ENCODE measurements at places on chromosomes 2 and 18. TPM values are rescaled to one million over a fixed set of nuclear protein-coding genes. Genes with fewer than 3 reads are reported as not detected.

The HNRNPLL gene
- 79.9 TPM for total RNA-seq

GRCh38 chr2:198712485-198712884 is 745.3 kb downstream of the SATB2 start:
- DNase-seq = no peak

GRCh38 chr2:80075719-80076118 is 228.8 kb downstream of the LRRTM1 start:
- no peak for DNase-seq

The PPM1G gene
- 163 TPM for total RNA-seq

- DNase-seq = no peak
These were observed 5.6 kb upstream of the ACYP2 start for GRCh38 chr2:54109848-54110247.

The KCNE4 gene
- not detected for total RNA-seq

The EGR4 gene
- total RNA-seq = not detected

- no peak for DNase-seq
These were observed 198.6 kb downstream of the MEMO1 start for GRCh38 chr2:31812051-31812798.

DNA sequence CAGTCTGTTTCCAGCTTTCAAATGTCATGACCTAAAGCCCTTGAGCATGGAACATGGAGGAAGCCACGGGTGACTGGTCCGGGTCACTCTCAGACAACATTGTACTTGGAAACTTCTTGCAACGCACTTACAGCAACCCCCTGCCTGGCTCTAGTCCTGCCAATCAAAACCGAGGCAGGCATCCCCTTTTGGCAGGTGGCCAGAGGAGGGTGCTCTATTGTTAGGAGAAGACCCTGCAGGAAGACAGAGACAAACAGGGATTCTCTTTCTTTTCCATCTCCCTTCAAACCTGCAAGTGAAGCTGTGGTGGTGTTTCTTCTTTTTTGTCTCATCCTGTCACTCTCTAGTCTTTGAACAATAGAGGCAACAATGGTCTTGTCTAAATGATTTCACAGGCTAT is 667.2 kb downstream of the ZEB2 start:
- no peak for DNase-seq

DNA sequence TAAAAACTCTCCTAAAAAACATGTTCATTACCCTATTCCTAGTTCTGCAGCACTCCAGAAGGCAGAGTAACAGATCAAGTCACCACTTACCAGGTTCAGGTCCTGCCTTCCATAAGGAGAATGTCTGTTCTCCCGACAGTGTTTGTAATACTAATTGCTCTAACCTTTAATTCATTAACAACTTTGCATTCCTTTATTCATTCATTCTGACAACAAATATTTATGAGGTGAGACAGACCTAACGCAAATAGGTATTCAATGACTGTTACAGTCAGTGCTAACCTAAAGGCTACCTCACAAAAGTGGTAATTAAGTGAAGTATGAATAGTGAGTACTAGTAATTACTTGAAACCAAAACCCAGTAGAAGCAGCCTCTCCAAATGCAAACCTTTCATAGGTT is 224.0 kb downstream of the AFF3 start:
- DNase-seq = no peak

GRCh38 chr2:168585700-168586099 is 129.6 kb downstream of the CERS6 start:
- DNase-seq = no peak

DNA sequence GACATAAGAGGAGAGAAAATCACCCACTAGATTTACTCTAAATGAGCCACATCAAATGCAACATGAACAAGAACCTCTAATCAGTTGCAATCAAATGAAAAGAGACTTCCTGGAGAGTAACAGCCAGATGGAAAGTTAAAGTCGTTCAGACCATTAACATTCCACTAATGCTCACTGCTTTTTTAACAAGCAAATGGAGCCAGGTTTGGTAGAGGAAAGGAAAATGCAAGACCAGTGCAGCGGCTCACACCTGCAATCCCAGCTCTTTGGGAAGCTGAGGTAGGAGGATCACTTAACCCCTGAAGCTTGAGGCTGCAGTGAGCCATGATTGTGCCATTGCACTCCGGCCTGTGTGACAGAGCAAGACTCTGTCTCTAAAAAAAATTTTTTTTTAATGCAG is 48.5 kb downstream of the CACNB4 start:
- DNase-seq = no peak

The COL4A3 gene
- total RNA-seq = not detected

The CDK5R2 gene
- total RNA-seq = 1.7 TPM

DNA sequence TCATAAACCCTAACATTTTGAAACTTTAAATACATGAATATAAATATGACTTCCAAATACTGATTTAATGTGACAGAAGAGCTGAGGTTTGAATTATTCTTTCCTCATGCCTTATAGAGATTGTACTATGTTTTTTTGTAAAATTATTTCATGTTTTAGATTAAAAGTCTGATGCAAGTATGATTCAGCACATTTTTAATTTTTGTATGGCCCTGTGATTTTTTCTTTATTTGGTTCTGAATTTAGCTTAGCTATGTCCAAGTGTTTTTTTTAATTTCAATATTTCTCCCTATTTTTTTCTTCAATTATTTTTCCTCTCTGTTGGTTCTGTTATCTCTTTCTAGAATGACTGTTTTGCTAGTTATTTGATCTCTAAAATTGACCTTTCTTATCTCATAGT is 552.1 kb downstream of the XIRP2 start:
- DNase-seq = no peak

DNA sequence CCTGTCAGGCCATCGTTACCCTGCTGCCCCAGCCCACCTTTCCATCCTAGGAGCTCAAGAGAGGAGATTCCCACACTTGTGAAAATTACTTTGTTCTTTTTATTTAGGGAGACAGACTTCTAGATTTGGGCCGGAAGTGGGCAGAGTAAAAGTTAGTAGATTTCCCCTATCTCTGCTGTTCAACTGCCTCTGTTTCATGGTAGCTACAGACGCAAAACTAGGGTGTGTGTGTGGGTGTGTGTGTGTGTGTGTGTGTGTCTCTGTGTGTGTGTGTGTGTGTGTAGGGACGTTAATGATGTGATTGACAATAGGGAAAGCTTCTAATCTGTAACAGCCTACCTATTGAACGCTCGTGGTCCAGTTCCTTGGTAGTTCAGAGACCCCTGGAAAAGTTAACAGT is 438 bp downstream of the PSMA8 start:
- no peak for DNase-seq

DNA sequence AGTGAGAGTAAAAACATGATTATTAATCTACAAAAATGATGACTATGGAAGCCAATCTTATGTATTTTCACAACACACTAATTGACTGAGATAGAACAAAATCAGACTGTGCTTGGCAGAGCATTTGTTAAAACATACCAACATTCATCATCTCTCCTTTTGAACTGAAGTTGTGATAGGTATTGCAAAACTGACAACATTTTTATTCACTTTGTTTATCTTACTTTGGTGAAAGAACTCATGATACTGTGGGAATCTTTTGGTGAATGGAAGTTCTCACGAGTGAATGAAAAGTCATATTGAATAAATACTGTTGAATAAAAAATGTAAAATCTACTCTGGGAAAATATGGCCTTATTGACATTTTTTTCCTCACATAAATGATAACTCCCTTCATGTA is 1430.2 kb upstream of the PIK3C3 start:
- DNase-seq = no peak

DNA sequence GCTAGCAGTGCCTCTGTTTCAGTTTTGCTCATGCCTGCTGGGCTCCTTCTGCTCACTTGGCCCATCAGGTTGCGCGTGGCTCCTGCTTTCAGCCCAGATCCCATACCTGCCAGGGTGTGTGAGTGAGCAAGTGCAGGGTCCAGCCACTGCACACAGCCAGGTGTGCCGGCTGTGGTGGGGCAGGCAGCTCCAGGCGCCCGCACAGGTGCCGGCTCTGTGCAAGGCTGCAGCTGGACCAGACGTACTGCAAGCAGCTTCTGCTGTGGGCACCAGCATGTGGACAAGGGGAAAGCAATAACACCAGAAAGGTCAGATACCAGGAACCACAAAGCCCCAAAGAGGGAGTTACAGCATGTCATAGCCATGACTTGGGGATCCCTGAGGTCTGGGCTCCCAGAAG is 5.6 kb upstream of the PCARE start:
- DNase-seq = no peak

DNA sequence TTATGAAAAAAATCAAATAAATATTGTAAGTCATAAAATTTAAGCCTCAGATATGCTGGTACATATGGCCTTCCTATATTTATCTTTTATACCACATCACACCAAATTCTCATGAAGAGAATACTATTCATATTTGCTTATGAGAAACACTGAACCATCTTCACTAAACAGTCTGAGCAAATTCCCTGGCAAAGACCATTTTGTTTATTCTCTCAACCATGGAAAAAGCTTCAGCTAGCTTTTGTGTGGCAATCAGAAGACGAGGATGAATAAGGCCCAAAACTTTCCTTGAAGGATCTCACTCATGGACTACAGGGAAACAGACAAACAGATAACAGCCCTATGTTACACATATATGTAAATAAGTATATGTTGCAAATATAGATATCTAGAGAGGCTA is 252.1 kb downstream of the TMX3 start:
- DNase-seq = no peak

DNA sequence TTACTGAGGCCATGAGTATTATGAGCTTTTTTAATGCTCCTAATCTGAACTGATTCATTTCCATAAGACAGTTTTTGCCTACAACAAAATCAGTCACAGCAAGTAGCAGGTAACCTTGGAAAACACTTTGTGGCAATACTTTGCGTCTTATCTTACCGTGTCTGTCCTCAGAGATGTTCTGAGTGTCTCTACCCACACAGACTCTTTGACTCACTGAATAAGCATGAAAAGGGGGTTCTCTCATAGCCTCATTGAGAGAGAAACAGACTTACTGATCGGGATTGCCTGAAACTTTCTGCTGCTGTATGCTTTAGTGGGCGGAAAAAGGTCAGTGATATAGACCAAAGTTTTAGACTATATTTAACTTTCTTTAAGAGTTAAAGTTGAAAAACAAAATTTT is 92.6 kb downstream of the MYL12B start:
- no peak for DNase-seq

GRCh38 chr2:26018184-26019055 is 15.5 kb upstream of the RAB10 start:
- no peak for DNase-seq

- no peak for DNase-seq
These were observed 478.3 kb downstream of the FBXO15 start for GRCh38 chr18:73669297-73669696.

The PSMD1 gene
- 128 TPM for total RNA-seq

- DNase-seq = no peak
These were observed 76.1 kb downstream of the SEPTIN10 start for GRCh38 chr2:109537565-109538222.

DNA sequence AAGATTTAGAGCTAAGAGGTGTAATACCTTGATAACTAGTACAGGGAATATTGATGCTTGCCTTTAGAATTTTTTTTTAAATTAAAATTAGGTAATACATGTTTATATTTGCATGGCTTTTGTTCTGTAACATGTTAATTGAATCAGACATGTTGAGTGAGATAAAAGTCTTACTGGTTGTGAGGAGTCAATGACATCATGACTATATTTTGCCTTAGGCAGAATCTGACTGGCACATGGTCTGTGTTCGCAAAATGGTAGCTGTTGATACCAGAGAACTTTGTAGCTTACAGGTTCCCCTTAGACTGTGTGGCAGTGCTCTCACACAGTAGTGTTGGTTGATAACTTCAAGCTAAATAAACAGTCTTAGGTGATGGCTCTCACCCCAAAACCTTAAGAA is 199.7 kb downstream of the PTPRM start:
- DNase-seq = no peak

- DNase-seq = no peak
These were observed 81.8 kb downstream of the CERKL start for GRCh38 chr2:181575024-181575649.

DNA sequence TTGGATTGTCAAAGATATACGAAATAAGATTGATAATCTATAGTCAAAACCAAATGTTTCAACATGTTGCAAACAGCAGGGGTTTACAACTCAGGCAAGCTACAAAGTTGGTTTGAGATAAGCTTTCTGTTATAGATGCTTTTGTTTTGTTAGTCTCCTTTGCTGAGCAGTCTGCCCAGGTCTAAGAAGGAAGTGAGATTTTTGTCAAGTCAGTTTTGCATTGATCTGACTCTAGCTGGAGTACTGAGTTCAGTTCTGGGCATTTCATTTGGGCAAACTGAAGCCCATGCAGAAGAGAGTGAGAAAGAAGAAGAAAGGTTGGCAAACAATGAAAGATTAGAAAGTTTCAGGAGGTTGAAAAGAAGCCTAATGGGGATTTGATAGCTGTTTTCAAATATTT is 983.0 kb upstream of the SLC39A10 start:
- no peak for DNase-seq

The MROH2A gene
- total RNA-seq = not detected

The DNAH7 gene
- total RNA-seq = 1.5 TPM

The GRHL1 gene
- 2.0 TPM for total RNA-seq

GRCh38 chr2:189298038-189298437 is 118.5 kb upstream of the COL5A2 start:
- no peak for DNase-seq

The PSD4 gene
- 2.4 TPM for total RNA-seq

Data from neural crest cell (in vitro differentiated cells).